ENCODE measurements at places on chromosomes 2 and 18. TPM values are rescaled to one million over a fixed set of nuclear protein-coding genes. Genes with fewer than 3 reads are reported as not detected.

Gene CHRNG
- total RNA-seq = not detected

Gene THOC1
- total RNA-seq = 38.9 TPM

Gene XDH
- not detected for total RNA-seq

Gene ID2
- total RNA-seq = 167 TPM

Gene SCN2A
- total RNA-seq = 0.44 TPM

Gene SPC25
- 27.3 TPM for total RNA-seq

Gene TMEM18
- total RNA-seq = 15.3 TPM

Gene HS6ST1
- total RNA-seq = 11.9 TPM

Gene NT5C1B
- not detected for total RNA-seq

Gene ABCB6
- total RNA-seq = 27.5 TPM

Gene CNDP1
- not detected for total RNA-seq

Gene CYS1
- total RNA-seq = 0.79 TPM

Gene DUSP2
- 103 TPM for total RNA-seq

Gene CD8B2
- total RNA-seq = 0.10 TPM

Gene OTOS
- total RNA-seq = not detected

Gene PRSS56
- not detected for total RNA-seq

Gene EML6
- total RNA-seq = 1.6 TPM

Gene TET3
- 4.4 TPM for total RNA-seq

Gene PROKR1
- not detected for total RNA-seq

Gene TCF23
- total RNA-seq = not detected

Gene ACMSD
- not detected for total RNA-seq

Gene UBXN4
- total RNA-seq = 53.1 TPM

Gene HOXD9
- 0.57 TPM for total RNA-seq

Gene FSIP2
- total RNA-seq = 0.25 TPM

Measured in M059J (cell line).